ENCODE measurements at places on chromosomes 2 and 18.
A peak's percentile ranks its signal among the peaks of the same experiment; 100 is the strongest.

DNA sequence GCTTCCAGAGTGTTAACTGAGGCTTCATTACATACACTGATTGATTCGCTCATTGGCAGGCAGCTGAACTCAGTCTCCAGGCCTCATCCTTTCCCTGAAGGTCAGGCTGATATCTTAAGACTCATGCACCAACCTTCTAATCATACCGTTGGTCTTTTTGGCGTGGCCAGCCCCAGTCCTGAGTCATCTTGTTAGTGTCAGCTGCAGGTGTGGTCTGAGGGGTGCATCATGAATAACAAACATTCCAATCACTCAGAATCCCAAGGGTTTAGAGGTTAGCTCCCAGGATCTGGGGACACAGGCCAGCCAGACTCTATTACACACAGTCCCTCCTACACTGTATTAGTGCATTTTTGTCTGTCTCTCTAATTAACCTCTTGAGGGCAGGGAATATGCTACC is 271.5 kb downstream of the HRH4 start:
- DNase-seq = peak; percentile 77

- DNase-seq = no peak
These were observed 134.3 kb downstream of the MEP1B start for GRCh38 chr18:32324181-32324580.

- DNase-seq = peak; percentile 90
These were observed 45.3 kb upstream of the SPAG16 start for GRCh38 chr2:213238753-213239495.

DNA sequence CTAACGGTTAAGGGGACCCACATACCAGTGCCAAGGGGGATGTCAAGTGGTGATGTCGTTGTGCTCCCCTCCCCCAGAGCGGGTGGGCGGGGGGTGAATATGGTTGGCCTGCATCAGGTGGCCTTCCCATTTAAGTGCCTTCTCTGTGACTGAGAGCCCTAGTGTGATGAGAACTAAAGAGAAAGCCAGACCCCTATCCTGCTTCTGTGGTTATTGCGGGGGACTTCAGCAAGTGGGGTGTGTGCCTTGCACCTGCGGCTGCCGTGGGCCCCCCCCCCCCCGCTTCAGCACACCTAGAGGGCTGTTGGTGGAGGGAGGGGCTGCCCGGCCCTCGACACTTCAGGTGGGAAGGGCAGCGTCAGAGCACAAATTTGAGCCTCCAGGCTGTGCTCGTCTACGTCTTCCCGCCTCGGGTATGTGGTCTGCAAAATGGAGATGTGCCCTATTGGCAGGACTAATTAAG is 6.1 kb downstream of the CTDSP1 start:
- DNase-seq = no peak

GRCh38 chr18:3879114-3879835 is 429.3 kb downstream of the TGIF1 start:
- no peak for DNase-seq

- no peak for DNase-seq
These were observed 466.2 kb downstream of the IRS1 start for GRCh38 chr2:226333388-226333787.

- no peak for DNase-seq
These were observed 36.5 kb upstream of the ZFP36L2 start for GRCh38 chr2:43262951-43263350.

GRCh38 chr18:58562999-58563667 is 65.8 kb downstream of the ALPK2 start:
- no peak for DNase-seq

GRCh38 chr2:219417374-219417773 is 803 bp upstream of the DES start:
- DNase-seq = no peak

- no peak for DNase-seq
These were observed 53.6 kb upstream of the PKDCC start for GRCh38 chr2:41994233-41994637.

DNA sequence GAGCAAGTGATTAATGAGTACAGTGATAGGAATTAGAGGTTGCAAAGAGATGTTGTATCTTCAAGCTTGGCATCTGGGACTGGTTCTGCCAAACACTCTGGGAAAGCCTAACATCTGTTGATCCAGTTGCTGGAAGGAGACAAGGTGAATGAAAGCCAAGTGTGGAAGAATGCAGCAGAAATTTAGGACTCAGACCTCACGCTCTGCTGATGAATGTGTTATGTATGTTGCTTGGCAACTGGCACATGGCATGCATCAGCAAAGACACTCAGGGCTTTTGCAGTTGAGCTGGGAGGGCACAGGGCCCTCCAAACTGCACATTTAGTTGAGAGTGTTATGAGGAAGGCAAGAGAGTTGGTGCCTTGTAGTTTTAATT is 105.5 kb downstream of the COLEC12 start:
- peak; percentile 96 for DNase-seq

DNA sequence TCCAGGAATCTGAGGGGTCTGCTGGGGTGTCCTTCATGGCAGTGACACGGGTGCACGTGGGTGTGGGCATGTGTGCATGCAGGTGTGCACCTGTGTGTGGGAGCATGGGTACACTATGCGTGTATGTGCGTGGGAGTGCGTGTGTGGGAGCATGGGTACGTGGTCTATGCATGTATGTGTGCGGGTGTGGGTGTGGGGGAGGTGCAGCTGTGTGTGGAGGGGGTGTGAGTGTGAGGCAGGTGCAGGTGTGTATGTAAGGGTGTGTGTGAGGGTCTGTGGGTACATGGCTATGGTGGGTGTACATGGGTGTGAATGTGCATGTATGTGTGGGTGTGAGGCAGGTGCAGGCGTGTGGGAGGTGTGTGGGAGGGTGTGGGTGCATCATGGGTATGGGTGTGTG is 36.3 kb downstream of the EIPR1 start:
- no peak for DNase-seq

GRCh38 chr2:19623488-19623887 is 265.1 kb upstream of the OSR1 start:
- DNase-seq = peak; percentile 70

GRCh38 chr2:148932536-148932935 is 57.5 kb downstream of the KIF5C start:
- no peak for DNase-seq

GRCh38 chr18:8959551-8960135 is 142.9 kb upstream of the NDUFV2 start:
- no peak for DNase-seq

- DNase-seq = no peak
These were observed 53.7 kb upstream of the AQP4 start for GRCh38 chr18:26919201-26919600.

DNA sequence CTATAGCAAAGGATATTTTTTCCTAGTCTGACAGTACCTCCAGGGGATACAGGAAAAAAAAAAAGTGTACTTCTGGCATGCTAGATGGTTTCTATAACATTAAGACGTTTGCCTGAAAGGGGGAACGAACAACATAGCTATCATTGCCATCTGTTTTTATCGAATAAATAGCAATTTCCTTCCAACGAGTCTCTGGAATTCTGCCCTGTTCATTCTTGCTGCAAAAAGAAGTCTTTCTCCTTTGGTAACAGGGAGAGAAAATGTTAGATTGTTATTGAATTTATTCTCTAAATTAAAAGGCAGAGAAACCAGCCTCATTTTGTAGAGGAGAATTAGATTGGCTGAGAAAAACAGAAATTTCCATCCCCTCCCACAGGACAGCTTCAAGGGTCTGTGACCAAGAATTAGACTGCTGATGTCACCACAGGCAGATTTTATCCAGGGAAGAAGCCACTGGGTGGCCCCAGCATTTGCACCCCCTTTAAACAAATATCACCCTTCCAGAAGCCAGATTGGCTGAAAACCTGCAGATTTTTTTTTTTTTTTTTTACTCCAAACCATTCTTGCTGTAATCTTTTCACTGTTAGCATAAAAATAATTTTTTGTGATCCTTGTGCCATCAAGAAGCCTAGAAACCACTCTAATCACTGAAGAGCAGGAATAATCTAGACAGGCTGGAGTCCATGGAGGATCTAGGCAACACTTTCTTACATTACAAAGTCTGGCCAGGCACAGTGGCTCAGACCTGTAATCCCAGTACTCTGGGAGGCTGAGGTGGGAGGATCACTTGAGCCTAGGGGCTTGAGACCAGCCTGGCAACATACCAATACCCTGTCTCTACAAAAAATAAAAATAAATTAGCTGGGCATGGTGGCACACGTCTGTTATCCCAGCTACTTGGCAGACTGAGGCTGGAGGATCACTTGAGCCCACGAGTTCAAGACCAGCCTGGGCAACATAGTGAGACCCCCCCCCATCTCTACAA is 12.0 kb downstream of the WDFY1 start:
- DNase-seq = no peak

DNA sequence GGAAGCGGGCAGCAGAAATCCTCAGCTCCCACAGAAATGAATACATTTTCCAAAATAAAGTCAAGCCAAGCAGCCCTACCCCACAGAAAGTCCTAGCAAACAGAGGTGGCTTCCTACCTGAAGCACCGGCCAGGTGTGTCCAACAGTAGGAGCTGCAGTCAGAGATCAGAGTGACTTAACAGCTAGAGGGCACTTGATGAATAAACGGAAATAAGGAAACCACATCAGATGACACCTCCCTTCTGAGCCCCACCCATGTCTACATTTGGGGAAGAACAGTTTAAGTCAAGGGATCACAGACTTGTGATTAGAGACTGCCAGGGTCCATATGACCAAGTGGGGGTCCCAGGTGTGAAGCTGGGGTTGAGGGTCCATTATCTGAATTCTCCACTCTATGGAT is at the start of gene CXCR1:
Gene CXCR1, minus strand, starts transcription at position 172 of the 400 bp plus-strand sequence. CDS start 1,751 bp downstream, outside the sequence.
- no peak for DNase-seq

DNA sequence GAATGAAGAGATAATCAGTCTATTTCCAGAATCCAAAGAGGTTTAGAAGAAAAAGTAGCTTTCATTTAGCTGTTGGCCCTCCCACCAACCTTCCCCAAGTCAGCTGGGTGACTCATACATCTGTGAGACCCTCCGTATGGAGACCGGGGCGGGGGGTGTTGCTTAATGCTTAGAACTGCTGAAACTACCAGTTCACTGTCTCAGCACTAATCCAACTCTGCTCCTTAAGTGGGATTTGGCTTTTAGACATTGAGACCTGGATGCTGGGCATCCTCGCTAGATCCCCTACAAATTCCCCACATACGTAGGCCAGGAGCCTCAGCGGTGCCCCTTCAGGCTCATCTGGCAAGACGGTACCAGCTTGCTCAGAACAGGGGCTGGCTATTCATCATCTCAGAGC is at the start of gene SAG:
Gene SAG, plus strand, starts transcription at position 252 of the 400 bp plus-strand sequence. CDS start 1,374 bp downstream, outside the sequence.
- DNase-seq = no peak

GRCh38 chr2:57396355-57397098 is 650.1 kb upstream of the VRK2 start:
- DNase-seq = peak; percentile 71

DNA sequence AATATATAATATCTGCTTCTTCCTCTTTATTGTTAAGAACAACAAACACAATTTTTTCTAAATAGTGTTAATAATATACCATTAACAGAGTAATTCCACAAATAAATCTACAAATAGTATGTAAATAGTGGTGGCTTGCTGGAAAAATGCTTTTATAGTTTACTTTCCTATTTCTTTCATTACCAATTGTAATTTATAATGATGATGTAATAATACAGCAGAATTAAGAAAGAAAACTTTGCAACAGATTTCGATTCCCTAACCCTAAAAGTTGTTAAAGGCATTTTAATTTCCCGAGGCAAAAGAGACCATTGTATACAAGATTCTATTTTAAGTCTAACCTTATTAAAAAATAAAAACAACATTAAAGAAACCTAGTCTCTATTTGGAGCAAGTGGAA is 307.9 kb downstream of the CCDC178 start:
- DNase-seq = no peak

DNA sequence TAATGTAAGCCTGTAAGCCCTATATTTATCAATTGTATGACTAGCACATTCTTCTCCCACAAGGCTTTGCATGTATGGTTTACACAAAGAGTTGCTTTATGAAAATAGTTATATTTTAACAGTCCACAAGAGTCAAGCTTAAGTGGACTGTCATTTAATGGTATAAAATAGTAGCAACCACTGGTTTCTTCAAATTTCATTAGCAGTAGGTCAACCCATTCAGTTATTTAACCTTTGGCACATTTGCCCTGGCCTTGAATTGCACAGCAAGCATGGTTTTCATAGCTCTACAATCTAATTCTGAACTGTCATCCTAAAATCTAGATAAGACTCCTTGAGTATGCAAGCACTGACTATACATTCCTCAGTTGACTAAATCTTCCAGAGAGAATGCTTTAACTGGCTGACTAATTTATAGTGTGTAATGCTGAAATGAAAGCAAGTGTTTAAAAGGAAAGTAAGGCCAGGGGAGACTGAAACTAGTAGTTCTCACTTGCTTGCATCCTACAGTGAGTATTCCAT is 1.8 kb downstream of the DPP4 start:
- DNase-seq = peak; percentile 73

- no peak for DNase-seq
These were observed 150.7 kb upstream of the CCDC68 start for GRCh38 chr18:55109818-55110414.

DNA sequence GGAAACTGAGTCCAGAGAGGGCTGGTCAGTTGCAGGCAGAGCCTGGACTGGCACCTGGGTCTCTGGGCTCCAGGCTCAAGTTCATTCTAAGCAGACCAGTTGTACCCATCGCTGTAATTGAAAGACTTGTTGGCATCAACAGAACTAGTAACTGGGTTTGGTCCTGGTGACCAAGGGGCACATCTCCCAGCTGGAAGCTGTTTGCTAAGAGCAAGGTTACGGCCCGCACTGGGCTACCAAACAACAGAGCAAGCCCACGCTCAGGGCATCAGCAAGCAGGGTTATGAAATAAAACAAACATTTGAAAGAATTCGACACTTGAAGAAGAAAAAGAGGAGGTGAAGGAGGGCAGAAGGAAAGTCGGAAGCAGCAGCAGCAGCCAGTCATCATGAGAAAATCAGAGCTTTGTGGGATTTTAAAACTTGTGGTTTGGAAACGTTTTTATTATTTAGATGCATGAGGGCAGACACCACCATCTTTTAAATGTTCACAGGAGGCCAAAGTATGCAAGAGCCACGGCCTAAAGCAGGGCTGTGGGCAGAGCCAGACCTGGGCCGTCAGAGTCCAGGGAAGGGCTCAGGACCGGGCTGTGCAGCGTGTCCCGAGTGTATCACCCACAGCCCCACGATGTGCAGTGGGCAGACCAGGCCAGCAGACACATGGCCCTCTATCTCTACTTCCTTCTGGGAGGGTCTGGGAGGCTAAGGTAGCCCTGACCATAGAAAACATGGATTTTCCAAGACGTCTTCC is 220.3 kb downstream of the BCL2 start:
- no peak for DNase-seq

DNA sequence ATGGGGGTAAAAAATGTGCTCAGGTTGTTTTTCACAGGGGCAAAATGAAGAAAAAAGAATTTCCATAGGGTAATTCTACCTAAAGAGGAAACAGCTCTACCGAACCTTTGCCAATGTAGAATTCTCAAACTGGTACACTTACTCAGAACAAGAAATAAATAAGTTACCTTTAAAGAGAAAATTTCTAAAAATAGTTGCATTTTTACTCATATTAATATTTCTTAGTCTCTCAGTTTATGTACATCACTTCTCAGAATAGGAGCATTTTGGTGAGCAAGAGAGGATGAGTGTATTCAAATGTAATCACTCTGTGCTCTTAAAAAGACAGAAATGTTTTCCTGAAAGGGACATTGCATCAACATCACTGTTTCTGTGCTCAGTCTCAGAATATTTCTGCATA is 574.7 kb upstream of the SLC8A1 start:
- no peak for DNase-seq
